Fibroblast of skin of right biceps (primary cell): ENCODE measurements at places on chromosomes 6 and 20.

- no peak for DNase-seq
These were observed 7.8 kb downstream of the RPL10A start for GRCh38 chr6:35476004-35476403.

DNA sequence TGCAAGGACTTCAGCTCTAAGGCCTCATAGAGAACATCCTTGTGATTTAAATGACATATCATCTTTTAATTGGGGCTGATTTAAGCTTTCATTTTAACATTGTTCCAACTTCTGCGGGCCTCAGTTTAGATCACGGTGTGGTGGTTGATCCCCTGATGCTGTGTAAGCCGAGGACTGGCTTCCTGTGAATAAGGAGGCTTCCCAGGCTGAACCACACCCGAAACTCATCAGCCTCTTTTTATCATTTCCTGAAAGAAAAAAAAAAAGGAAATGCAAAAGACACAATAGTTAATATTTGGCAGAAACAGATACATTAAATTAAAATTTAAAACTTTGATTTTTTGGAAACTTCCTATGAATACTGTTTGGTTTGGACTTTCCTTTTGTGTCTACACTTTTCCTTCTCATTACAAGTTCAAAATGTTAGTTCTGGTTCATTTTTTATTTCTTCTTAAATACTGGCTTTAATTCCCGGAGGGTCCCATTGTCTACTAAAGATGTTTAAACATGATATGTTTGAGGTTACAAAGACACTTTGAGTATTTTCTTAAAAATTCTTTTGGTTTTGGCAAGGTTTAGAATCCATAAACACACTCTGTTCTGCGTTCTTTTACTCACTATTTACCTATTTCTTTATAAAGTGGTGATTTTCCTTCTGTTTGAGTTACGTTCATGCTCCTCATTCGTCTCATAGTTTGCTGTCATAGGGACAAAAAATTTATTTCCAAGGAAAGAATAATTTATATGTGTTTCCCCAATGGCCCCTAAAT lies 230.0 kb upstream of the SULF2 start:
- DNase-seq: peak; percentile 89

GRCh38 chr6:150687508-150687907 lies 87.8 kb downstream of the PLEKHG1 start:
- DNase-seq: no peak

DNA sequence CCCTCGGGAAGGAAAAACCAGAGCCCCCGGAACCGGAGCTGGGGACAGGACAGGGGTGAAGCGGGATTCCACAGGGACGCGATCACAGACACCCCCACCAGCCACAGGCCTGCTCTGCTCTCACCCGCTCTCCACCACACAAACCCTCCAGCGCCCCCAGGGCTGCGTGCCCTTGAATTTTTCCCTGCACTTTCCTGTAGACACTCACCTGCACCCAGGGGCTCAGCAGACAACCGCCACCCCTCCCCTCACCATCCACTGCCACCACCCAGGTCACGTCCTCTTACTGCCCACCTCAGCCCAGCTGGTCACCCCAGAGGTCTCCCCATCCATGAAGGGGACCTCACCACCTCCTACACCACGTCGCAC lies 631 bp downstream of the ULBP2 start:
- no peak for DNase-seq

DNA sequence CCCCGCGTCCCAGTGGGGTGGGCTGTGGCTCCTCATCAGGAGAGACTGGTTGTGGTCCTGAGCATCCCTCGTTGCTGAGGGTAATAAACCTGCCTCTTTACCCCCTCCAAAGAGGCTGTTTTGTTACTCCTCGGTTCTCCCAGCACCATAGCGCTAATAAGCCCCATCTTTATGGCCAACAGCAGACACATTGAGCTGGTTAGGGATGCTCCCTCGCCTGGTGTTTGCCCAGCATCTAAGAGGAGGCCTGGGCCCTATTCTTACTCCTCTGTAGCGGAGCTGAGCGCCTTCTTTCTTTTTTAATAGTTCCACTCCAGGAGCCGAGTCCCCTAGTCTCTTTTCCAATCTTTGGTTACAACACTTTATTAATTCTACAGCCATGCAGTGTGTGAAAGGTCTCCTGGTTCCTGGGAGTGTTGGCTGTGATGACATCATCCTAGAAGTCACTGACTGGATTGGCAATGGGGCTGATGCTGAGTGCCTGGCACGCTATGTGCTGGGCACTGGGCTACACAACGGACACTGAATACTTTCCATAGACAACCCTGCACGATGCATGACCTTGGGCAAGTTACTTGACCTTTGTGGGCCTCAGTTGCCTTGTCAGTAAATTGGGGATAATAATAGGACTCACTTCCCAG lies 50.6 kb upstream of the CCDC167 start:
- peak; percentile 49 for DNase-seq

DNA sequence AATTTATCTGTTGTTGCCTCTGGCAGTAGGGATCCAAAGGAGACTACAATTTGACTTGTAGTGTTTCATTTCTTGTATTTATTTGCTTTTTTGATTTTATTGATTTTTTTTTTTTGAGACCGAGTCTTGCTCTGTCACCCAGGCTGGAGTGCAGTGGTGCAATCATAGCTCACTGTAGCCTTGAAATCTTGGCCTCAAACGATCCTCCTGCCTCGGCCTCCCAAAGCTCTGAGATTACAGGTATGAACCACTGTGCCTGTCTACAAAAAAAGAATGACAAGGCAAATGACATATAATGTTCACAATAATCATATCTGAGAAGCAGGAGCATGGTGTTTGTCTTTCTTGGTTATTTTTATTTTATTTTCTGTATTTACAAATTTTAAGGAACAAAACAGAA lies 117.6 kb upstream of the RNF24 start:
- DNase-seq: no peak

DNA sequence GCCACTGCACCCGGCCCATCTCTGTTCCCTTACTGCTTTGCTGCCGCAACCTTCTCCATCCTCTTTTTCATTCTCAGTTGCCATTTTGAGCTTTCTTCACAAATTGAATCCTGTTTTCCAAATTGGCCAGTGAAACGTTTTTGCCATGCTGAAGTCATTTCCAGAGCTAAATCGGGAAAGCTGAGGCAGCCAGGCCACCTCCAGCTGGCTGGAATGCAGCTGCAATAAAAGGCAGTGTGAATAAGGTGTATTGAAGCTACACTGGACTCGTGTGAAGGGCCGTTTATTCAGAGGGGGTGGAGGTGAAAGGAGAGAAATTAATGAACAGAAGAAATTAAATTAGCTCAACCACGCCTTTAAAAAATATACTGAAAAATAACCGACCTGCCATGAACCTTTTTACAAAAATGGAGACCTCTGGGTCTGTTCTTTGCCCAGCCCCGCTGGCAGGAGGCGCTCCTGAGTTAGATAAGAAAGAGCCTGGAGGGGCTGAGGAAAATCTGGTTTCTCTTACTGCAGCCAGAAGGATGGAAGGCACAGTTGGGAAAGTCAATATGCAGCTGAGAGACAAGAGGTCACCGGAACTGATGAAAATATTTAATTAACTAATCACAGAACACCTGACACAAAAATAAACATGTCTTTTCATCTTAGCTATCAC lies 283.9 kb downstream of the FOXC1 start:
- DNase-seq: no peak

GRCh38 chr6:83461438-83461837 lies 30.6 kb upstream of the ME1 start:
- peak; percentile 4 for DNase-seq

GRCh38 chr6:166325383-166326042 lies 16.8 kb downstream of the SFT2D1 start:
- DNase-seq: no peak

- no peak for DNase-seq
These were observed 18.4 kb downstream of the LCA5 start for GRCh38 chr6:79518842-79519241.

DNA sequence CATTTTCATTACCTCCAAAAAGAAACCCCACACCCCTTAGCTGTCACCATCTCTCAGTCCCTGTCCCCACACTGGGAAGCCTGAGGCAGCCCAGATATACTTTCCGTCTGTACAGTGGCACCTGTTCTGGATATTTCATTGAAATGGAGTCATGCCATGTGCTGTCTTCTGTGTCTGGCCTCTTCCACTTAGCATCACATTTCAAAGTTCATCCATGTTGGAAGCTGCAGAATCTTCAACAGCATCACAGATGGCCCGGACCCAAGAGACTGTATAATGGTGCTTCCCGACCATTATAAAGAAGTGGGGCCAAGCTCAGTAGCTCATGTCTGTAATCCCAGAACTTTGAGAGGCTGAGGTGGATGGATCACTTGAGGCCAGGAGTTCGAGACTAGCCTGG lies 58.4 kb downstream of the DLGAP4 start:
- DNase-seq: no peak

DNA sequence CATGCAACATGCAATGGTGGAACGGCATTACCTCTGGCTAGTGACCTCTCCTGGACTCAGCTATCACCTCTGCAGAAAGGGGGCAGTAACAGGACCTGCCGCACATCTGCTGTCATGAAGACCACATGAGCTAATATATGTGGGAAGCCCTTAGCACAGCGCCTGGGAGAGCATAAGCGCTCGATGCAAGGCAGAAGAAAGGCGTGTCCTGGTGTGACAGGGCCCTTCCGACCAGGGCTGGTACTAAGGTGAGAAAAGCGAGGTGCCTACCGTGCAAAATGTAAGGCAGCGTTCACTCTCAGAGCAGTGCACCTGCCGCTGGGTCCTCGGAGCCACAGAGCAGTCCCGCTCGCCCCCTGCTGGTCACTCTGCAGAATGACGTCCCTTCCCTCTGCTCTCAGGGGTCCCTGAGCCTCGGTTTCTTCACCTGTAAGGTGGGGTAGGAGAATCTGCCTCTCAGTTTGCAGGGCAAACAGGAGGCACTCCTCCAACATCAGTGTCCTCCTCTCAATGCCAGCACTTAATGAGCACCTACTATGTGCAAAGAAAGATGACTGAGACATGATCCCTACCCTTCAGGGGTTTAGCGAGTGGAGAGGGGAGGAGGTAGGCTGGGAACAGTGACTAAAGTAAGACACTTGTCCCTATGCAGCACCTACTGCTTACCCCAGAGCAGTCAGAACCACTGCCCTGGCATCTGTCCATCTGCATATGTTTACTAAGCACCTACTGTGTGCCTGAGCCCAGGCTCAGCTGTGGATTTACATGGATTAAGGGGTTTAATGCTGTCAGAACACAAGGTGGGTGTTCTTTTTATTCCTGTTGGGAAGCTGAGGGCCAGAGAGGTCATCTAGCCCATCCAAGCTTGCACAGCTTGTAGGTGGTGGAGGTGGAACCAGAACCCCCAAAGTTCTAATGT lies 41.1 kb upstream of the PTGIS start:
- DNase-seq: peak; percentile 27

- no peak for DNase-seq
These were observed 93.4 kb downstream of the BMP7 start for GRCh38 chr20:57173041-57173440.

DNA sequence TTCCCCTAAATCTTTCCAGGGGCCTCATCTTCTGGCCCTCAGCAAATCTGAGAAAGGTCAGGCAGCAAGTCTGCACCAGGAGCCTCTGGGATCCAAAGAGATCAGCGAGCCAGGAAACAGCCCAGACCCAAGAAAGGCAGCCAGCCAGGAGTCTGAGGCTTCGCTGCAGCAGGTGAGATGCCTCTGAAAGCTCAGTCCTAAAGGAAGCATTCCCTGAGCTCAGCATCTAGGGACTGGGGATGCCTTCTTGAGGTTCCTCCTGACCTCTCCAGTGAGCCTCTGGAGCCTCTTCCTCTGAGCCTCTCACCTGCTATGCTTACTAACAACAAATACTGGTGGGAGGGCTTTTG lies 118.8 kb upstream of the MAFB start:
- no peak for DNase-seq

- no peak for DNase-seq
These were observed 2.2 kb downstream of the CBLN4 start for GRCh38 chr20:56002908-56003800.

DNA sequence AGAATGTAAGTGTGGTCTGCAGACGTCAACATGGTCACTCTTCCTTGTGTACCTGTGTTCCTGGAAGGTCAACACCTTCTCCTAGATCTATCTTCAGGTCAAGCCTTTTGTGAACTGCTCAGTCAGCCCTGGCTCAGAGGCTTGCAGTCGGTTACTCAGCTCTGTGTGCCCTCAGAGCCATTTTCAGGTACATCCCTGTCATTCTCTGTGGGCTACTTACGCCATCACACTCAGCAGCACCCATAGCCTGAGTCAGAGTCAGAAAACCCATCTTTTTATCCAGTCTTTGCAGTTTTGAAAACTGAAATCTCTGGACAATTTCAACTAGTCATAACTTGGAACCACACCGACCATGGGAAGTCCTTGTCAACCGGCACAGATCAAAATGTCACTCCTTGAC lies 35.3 kb downstream of the TGM3 start:
- no peak for DNase-seq

- DNase-seq: peak; percentile 58
These were observed 44.1 kb downstream of the SNX9 start for GRCh38 chr6:157867155-157867559.

DNA sequence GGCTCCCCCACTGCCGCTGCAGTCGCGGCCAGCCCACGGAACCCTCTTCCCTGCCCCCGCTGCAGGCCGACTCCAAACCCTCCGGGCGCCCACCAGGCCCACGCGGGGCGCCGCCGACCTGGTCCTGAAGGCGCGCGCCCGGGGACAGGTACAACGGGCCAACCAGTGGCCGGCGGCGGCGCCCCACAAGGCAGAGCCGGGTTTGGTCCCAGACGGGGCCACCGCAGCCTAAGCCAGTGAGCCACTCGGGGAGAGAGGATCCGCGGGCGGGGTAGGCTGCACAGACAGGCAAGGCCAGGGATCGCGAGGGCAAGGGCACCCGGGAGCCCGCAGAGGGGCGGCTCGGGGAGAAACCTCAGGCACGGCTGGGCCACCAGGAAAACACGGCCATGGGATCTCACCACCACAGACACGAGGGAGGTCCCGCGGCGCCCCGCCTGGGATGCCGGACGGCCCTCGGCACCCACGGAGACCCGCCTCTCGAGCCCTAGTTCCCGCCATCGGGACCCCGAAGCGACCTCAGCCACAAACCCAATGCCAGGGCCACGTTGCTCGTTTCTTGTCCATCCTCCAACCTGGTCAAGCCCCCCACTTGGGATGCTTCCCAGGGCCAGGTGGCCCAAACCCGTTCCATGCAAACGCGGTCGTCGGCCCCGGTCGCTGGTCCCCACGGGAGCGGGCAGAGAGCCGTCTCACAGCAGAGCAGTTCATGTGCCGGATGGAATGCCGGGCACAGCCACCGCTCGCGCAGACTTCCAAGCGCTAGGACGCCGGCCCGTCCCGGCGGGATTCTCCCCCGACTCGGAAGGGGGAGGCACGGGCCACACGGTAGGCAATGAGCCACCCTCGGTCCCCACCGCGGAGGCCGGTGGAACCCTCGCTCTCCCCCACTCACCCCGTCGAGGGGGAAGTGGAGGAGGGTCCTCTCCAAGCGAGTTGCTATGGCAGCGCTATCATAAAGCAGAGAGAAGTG lies 1956.6 kb upstream of the DEFB115 start:
- no peak for DNase-seq

- no peak for DNase-seq
These were observed 9.5 kb downstream of the HSPA12B start for GRCh38 chr20:3741836-3742458.
